ENCODE measurements at places on chromosomes 3 and 15.

DNA sequence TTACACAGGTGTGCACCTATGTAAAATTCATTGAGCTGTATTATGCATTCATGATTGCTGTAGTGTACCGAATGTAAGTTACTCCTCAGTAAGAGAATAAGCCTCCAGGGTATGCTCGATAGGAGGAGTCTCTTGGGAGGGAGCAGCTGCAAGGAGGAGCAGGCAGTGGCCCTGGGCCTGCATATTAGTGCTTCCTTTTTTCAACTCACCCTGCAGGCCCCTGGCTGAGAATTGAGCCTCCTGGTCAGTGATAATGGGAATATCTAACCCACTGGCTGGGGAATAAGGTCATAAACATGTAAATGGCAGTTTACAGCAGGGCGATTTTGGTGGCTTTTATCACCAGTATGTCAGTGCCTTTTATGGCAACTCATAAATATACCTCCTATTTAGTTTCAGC is 21.7 kb upstream of the SFMBT1 start:
- DNase-seq = no peak

GRCh38 chr15:92091155-92091734 is 237.7 kb downstream of the SLCO3A1 start:
- no peak for DNase-seq

GRCh38 chr15:101469520-101470288 is 19.8 kb downstream of the PCSK6 start:
- DNase-seq = no peak

GRCh38 chr3:133760916-133761315 is 14.7 kb downstream of the TF start:
- DNase-seq = no peak

DNA sequence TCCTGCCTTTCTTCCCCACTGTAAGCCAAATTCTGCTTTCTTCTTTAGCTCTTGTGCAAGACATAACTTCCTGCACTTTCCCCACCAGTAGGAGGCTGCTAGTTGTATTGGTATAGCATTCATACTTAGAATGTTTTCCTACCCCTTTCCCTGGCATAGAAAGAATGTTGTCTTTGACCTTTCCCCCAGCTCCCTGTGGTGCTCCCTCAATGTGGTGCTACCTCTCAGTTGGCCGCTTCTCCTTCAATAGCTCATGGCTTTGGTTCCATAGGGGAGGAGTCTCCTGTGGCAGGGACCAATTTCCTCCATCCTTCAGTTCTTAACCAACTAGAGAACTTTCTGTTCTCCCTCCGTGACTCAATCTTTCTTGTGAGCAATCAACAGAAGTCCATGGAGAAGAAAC is 67.5 kb upstream of the AKAP13 start:
- DNase-seq = no peak

DNA sequence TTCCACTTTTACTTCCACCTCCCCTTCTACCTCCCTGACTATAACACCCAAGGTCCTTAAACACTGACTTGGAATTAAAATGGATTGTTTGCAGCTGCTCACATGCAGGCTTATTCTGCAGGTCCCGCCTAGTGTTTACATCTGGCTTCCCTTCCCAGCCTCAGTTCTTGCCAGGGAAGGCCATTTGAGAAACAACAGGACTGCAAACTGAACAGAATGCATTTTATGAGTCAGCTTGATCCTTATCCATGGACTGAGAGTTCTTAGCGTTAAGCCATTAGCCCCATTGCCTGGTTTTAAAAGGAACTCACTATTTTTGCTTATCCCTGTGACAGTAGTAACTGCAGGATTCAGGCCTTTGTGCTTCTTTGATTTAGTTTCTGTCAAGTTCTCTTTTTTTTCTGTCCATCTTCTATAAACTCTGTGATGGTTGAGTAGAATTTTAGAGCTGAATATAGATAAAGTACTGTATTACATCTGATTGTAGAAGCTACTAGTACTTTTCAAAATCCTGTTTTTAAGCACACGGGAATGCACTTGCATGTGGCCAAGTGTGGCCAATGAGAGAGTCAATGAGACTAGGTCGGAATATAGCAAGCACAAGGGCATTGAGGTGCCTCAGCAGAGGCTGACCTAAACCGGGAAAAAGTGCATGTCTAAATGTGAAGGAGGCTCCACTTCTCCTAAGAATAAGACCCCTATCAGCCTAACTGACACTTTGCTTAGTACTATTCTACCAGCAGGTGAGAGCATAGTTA is 106.4 kb downstream of the TUSC7 start:
- no peak for DNase-seq

- no peak for DNase-seq
Observed at GRCh38 chr3:190831225-190831624, 31.3 kb downstream of the GMNC start.

DNA sequence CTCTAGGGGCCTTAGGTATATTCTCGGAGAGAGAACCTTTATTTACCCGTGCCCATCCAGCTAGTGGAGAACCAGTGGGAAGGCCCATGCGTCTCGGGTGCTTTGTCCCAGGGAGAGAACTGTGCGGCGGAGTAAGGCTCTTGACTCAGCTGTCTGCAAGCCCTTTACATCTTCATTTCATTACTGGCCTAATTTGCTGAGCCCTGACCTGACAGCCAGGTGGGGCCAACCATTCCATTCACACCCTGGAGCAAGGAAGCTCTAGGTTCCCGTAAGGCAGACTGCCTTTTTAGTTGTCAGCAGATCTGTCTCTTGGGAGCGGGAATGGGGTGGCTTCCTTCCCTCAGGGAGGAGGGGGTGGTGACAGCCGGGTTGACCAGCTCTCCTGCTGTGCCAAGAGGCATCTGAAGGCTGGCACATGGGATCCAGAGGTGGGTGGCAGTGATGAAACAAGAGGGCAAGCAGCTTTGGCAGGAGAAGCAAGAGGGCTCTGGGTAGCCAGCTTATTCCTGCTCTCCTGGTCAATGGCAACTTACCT is 36.4 kb downstream of the SV2B start:
- DNase-seq = no peak

DNA sequence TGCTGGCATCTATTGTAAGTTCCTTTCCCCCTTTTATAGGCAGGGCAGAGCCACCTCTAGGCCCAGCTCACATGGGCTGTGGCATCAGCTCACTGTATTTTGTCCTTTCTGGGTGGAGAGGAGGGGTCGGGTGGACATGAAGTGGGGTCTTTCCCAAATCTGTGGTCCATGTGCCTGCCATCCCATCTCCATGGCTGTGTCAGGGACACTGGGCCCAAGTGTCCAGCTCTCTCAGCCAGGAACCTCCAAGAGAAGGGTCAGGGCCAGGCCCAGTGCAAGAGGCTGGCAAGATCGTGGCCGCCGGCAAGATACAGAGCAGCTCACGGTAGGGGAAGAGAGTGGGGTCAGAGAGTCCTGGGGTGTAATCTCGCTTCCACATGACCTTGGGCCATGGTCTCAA is 85.3 kb downstream of the PCSK6 start:
- DNase-seq = no peak

DNA sequence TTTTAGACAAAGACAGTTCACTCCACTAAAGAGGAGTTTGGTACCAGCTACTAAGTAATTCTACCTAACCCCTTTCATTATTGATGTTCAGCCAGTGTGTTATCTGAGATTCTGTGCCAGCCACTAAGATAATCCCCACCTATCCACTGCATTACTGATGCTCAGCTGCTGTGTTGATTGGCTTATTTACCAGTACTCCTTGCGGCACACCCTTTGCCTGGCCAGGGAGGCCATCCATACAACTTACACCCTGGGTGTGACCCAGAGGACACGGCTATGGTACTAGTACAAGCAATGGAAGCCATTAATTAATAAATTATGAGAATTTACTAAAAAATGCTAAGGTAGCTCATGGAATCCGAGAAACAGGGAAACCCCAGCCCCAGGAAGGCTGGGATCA is 290.7 kb upstream of the CTNNB1 start:
- no peak for DNase-seq

GRCh38 chr3:119800844-119801243 is 18.9 kb downstream of the NR1I2 start:
- no peak for DNase-seq

DNA sequence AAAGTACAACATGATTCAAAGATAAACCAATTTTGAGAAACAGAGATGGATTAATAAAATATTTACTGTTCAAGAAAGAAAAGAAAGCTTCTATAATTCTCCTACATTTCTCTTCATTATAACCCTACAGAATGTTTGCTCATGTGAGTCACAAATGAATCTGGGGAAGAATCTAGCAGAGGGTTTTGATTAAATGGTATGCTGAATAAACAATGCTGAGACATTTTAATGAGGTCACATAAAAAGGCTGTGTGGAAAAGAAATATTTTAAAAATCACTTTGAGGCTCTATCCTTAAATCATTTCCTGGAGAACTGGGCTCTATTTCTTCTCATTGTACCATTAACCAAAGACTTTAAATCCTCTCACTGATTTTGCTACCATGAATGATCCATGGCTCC is 727.7 kb downstream of the NTRK3 start:
- DNase-seq = no peak

GRCh38 chr3:190696777-190697501 is 165.6 kb downstream of the GMNC start:
- DNase-seq = no peak

DNA sequence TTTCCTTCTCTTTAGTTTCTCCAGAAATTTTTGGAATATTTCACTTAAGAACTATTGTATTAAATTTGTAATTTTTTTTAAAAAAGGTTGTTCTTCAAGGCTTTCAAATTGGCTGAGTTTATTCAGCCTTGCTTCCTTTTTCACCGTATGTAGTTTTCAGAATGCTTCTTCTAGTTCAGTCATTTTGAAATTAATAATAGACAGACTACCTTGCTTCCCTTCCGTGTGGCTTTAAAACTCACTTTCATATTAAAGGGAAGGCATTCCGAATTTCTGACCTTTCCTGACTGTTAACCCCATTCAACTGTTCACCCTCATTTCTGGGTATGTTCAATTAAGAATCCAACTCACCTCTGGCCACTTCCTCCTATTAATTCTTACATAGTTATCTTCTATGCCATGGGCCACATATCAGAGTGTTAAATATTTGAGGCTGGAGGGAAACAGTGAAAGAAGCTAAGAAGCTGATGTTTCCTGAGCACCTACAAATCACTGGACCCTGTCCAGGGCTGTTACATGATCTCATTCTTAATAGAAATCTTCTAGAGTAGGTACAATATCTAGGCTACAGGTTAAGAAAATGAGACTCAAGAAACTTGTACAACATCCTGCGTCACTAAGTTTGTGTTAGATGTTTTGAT is 237.5 kb downstream of the P3H2 start:
- DNase-seq = no peak

GRCh38 chr3:15541371-15541770 is 19.9 kb upstream of the COLQ start:
- DNase-seq = no peak

- DNase-seq = no peak
Observed at GRCh38 chr15:48559285-48559684, 86.2 kb downstream of the FBN1 start.

DNA sequence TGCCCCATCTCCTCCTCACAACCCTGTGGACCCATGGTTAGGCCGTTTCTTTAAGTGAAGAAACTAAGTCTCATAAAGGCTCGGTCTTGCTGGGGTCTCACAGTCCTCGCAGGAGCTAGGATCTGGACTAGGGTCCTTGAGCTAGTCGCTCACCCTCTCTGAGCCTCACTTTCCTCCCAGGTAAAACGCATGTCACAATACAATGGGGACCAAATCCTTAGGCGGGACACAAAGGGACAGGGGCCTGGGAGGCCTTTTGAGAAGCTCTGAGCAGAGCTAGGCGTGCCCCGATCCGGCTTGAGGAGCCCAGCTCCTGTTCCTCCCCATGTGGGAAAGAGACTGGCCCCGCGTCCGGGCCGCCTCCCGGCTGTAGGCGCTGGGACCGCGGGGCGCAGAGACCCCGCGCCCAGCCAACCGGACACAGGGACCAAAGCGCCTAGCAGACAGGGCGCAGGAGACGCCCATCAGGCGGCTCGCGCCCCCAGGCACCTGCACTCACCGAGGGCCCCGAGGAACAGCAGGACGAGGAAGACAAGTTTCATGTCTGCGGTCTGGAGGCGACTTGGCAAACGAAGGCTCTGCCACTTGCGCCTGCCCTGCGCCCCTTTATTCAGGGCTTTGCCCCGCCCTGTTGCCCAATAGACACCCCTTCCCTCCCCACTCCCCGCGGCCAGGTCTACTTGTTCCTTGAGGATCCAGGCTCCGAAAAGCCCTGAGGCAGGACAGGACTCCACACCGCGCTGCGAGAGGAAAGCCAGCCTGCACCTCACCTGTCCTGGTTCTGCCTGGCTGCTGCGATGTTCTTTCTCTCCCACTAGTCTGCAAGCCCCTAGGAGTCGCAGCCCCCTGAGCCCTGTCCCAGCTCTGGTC is at the start of gene LTF:
Gene LTF (minus strand): TSS at position 580 of the 870 bp plus-strand sequence. CDS start 38 bp downstream, at position 542.
- DNase-seq = no peak

DNA sequence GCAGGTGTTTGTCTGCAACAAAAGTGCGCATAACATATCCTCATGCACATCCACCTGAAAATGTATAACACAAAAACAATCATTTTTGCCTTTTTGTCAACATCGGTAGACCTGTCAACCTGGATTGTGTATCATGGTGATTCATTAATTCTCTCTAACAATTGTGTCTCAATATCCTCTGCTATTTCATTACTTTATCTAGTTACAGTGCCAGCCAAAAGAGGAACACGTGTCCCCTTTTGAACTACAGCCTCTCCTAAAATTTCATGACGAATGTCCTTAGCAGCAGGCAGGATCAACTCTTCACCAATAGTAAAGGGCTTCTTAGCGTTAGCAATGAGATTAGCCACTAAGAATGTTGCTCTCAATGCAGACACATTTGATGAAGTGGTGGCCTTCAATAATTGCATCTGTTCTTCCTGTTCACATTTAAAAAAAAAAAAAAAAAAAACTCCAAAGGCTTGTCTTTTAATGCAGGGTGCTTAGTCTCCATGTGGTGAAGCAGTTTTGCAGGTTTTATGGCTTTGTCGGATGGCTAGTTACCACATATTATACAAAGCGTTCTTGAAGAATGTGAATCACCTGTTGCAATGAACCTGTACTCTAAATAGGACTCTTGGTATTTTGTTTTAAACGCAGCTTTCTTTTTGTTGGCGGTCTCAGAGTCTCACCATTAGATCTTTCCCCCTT is 45.7 kb upstream of the MCTP2 start:
- DNase-seq = no peak

DNA sequence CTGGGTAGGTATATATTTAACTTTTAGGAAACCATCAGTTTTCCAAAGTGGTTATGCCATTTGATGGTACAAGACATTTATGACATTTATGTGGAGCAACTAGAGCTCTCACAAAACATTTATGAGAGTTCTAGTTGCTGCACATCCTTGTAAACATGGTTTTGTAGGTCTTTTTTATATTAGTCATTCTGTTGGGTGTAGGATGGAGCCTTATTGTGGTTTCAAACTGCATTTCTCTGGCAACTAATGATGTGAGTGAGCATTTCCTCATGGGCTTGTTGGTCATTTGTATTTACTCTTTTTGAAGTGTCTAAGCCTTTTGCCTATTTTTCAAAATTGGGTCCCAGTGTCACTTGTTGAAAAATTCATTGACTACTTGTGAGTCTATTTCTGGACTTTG is 45.7 kb upstream of the MGLL start:
- DNase-seq = no peak

DNA sequence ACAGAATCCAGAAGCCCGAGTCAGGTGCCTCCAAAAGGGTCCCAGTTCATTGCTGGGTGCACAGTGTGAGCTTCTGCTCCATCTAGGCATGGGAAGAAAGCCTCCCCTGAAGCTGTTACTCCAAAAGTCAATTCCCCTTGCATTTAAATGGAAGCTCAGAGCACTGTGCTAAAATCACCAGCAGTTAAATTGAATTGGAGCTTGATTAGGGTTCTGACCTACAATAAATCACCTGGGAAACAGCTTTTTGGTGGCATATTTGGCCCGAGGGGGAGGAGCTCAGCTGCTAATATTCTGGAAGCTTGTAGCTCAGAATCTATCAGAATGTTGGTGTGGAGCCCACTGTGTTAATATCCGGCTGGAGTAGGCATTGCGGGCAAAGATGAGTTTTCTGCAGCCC is 87.1 kb upstream of the RGMA start:
- no peak for DNase-seq

- no peak for DNase-seq
Observed at GRCh38 chr15:52104532-52105004, 8.0 kb downstream of the BCL2L10 start.
